ENCODE measurements at places on chromosomes 6 and 20.

DNA sequence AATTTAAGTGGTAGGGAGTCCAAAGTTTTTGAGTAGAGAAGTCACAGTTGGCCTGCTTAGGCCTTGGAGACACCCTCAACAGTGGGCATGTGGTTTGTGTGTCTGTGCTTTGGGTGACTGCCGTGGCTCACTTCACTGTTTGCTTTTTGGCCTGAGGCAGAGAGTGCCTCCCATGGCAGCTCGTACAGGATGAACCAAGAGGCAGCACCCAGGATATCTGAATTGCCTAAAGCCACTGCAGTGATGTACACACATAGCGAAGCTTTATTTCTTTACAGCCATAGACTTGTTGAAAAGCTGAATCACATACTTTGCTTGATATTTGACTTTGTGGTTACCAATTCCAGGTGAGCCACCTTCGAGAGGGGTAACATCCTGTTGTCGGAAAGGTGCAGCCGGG is 21.6 kb downstream of the RREB1 start:
- DNase-seq = no peak

- DNase-seq = no peak
Measured at GRCh38 chr6:127561660-127562059, 15.3 kb upstream of the C6orf58 start.

DNA sequence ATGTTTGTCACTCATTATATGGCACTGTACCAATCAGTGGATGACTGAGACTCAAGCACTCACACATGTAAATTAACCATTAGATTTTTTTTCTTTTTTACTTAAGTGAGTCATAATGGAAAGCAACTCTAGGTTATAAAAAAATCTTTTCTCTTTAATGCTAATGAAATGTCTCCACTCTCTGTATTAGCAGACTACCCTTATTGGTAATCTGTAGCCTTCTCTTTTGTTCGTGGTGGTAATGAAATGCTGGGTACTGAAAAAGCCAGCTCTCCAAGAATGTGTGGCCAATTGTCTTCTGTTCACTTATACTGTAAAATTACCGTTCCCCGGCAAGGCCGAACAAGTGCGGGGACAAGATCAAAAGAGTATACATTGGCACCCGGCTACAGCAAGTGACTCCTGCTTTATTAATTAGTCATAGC is 69.0 kb downstream of the AFG1L start:
- DNase-seq = no peak

GRCh38 chr20:58890518-58891085 is 38.1 kb downstream of the GNAS start:
- DNase-seq = no peak

DNA sequence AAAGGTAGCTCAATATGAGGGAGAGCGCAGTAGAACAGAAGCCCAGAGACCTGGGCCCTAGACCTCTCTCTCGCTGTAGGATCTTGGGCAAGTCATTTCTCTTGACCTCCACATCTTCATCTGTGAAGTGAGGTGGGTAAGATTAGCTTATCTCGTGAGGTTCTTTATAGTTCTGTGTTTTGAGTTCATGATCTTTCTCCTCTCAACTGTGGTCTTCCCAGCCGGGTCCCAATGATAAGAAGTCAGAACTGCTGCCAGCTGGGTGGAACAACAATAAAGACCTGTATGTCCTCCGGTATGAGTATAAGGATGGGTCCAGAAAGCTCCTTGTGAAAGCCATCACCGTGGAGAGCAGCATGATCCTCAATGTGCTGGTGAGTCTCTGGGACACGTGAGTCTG is 6.9 kb downstream of the PSMF1 start:
- no peak for DNase-seq

GRCh38 chr20:25022680-25023079 is 30.1 kb upstream of the APMAP start:
- DNase-seq = no peak

DNA sequence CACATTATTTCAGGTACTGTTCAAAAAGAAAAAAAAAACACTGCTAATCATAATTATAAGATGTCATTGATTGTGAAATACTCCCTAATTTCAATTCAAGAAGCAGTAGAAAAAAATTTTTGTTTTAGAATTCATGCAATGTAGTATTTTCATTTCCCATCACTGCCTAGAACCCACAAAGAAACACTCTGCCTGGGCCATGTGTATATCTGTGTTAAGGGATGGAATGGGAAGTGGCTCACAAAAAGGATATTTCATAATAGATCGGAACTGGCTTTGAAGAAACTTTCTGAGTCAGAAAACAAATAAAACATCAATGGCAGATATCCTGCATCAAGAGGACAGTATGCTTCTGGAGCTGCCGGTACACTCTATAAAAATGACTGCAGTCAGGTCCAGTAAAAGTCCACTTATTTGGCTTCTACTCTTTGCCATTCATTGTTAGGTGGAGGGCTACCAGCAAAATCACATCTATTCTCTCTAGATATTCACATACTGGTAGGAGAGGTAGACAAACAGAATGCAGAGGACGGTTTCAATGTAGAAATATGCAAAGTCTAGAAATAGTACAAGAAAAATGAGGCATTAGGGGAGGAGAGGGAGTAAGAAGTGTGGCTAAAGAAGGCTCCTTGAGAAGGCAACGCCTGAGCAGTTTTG is 135.0 kb upstream of the TNFAIP3 start:
- DNase-seq = no peak

DNA sequence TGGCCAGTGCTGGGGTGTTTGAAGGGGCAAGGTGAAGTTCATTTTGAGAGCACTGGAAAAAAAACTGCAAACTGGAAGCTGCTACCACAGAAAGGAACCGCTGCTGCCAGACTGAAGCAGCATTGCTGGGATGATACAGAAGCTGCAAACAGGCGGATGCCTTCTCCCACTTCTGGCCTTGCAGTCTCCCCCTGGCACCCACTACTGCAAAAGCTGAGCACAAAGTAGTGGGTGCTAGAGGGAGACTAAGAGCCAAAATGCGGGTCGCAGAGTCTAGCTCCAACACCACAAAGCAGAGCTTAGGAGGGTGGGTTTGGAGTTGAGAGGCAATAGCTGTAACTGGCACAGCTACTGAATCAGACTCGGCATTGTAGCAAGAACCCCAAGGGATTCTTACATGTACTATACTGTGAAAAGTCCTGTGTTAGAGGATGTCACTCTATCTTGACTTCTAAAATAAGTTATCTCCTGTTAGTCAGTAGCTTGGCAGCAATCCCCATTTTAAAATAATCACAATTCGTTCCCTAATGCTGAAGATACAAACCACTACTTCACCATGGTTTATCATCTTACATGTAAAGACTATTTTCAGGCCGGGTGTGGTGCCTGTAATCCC is 44.0 kb upstream of the COL21A1 start:
- no peak for DNase-seq

DNA sequence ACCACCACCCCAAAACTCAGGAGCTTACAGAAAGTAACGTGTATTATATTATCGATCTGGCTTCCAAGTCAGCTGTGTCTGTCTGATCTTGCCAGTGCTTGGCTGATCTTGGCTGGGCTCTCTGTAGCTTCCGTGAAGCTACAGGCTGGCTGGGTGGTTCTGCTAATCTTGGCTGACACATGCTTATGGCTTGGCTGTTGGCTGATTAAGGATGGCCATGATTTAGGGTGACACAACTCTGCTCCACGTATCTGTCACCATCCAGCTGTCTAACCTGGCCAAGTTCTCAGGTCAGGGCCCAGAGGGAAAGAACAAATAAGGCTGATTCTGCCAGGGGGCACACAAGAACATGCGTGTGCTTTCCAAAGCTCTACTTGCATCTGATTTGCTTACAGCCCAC is 64.7 kb upstream of the PRL start:
- DNase-seq = no peak

GRCh38 chr6:74268815-74269599 is 573.0 kb downstream of the CD109 start:
- no peak for DNase-seq

- DNase-seq = peak; percentile 98
Measured at GRCh38 chr6:37242429-37243052, 15.0 kb upstream of the TBC1D22B start.

- no peak for DNase-seq
Measured at GRCh38 chr20:63534831-63535651, 2.1 kb downstream of the PTK6 start.

GRCh38 chr6:169592558-169592957 is 109.3 kb downstream of the WDR27 start:
- DNase-seq = peak; percentile 13

DNA sequence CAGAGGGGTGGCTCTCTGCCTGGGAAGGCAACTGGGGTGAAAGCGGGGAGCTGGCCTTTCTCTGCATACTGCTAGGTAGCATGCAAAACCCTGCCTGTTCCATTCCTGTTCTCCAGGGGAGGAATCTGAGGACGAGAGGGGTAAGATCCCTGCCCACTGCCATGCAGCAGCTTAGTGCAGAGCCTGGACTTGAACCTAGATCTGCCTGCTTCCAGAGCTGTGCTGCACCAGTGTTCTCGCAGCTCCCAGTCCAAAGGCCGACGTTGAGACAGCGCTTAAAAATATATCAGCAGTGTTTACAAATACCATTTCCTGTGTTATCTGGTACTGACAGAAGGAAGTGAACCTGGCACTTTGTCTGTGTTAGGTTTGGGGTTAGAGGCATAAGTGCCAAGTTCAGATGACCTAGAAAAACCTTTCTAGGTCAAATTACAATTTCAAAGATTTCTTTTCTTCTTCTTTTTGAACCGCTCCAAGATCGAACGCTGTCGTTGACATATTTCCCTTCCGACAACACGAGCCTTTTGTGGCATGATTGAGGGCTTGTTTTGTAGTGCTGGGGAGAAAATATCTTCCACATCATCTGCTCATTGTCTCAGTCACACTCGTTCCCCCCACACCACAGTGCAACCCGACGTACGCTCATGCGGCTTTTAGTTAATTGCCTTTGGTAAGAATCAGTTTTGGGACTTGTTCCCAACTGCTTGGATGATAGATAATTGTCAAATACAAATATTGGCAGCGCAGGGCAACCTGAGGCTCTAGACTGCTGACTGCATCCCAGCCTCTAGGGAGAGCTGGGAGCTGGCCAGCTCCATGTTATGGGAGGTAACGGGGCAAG is 44.6 kb downstream of the TOX2 start:
- DNase-seq = no peak

Measured in AG04450 (cell line).